ENCODE measurements at places on chromosomes 1 and 21. TPM values are rescaled to one million over a fixed set of nuclear protein-coding genes. Genes with fewer than 3 reads are reported as not detected.

The SPRR1A gene
- total RNA-seq, result not detected

The DCDC2B gene
- not detected for total RNA-seq

The SYT6 gene
- 0.61 TPM for total RNA-seq

The MINDY1 gene
- 3.8 TPM for total RNA-seq

The RNF223 gene
- total RNA-seq, result 0.27 TPM

The SELL gene
- 0.24 TPM for total RNA-seq

The FOXD3 gene
- 0.75 TPM for total RNA-seq

The PROK1 gene
- not detected for total RNA-seq

Data from A549 treated with ZK216348 at 1 μM for 4 hours (cell line).